ENCODE measurements at places on chromosomes 11 and 22. TPM values are rescaled to one million over a fixed set of nuclear protein-coding genes. Genes with fewer than 3 reads are reported as not detected.

Gene CHRM1
- not detected for total RNA-seq

Gene CRACR2B
- 2.1 TPM for total RNA-seq

Gene PRG3
- not detected for total RNA-seq

Gene C11orf87
- total RNA-seq = 0.09 TPM

Gene OR52I2
- total RNA-seq = not detected

Gene FAR1
- 34.8 TPM for total RNA-seq

Gene ABCC8
- total RNA-seq = under 0.01 TPM

Gene OR5L1
- not detected for total RNA-seq

Gene MEN1
- 25.2 TPM for total RNA-seq

Gene TRIM66
- 8.0 TPM for total RNA-seq

Gene SYT12
- total RNA-seq = not detected

Gene METTL15
- total RNA-seq = 41.1 TPM

DNA sequence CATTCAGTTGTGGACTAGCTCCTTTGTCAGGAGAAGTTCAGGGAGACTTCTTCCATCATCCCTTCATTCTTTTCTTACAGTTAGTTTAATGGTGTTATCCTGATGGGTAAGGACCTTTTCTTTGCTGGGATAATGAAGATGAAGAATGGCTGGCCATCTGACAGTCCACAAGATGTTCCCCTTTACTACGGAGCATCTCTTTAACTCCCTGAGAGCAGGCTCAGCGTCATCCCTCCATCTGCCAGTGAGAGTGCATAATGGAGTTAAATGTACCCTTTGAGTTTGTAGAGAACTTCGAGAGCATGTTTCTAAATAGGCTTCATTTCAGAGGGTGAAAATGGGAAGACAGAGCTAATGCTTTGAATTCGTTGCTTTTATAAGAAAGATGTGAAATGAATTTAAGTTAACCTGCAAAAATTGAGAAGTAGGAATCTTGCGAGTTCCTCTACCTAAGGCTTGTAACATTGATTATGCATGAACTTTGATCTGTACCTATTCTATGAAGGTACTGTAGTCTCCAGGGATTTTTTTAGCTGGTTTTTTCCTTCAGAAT, 1.7 kb downstream of the EP300 start:
- H3K4me1 ChIP-seq = peaks cover 7% of the 10 kb centered on the region
- H3K27ac ChIP-seq = peak overlapping the region; percentile 100
- H3K4me3 ChIP-seq = peak overlapping the region; percentile 91
- DNase-seq = no peak

DNA sequence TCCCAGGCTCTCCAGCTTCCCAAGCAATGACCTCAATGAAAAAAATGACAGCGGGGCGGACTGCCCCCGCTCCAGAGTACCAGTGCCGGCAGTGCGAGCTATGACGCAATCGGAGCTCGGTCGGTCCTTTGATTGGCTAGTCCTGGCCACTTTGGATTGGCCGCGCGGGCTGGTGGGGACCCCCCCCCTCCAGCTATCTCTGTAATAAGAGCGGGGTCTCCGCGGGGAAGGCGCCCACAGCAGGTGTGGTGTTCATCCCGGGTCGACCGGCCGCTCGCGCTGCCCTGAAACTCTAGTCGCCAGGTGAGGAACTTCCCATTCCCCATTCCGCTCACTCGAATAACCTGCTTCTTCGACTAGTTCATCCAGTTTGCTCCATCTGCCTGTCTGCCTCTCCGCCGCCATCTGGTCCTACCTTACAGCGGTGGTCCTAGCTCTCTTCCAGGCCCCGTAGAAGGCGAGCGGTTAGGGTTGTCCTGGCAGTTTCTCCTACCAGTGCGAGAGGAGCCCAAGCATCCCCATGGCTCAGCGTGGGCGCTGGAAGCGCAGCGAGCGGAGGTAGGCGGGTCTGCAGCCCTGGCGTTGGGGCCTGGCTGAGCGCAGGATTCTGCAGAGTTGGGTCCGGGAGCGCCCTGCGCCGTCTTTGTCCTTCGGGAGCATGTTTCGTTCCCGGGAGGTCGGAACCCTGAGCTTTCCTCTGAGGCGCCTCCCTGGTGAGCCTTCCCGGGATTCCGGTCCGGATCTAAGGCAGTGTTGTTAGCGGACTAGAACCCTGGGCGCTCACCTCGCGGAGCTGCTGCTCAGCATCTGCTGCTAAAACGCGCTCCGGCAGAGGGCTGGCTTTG, at the start of gene CALCB:
TSS of gene CALCB (plus strand) at position 233 of the 845 bp plus-strand sequence. CDS start 1,126 bp downstream, outside the sequence.
- no peak within 1 kb of the TSS for H3K4me3 ChIP-seq
- H3K4me1 ChIP-seq = no peaks in the 10 kb centered on the region
- no peak within 1 kb of the TSS for H3K27ac ChIP-seq
- no peaks in the 10 kb centered on the region for H3K36me3 ChIP-seq
- no peaks in the 10 kb centered on the region for H3K27me3 ChIP-seq

GRCh38 chr11:14454861-14455632, 44.6 kb downstream of the COPB1 start:
- no peaks in the 10 kb centered on the region for H3K4me1 ChIP-seq
- H3K27me3 ChIP-seq = no peaks in the 10 kb centered on the region
- no peak for DNase-seq

- no peak for DNase-seq
- no peaks in the 10 kb centered on the region for H3K27me3 ChIP-seq
- no peaks in the 10 kb centered on the region for H3K4me1 ChIP-seq
- H3K27ac ChIP-seq = no peak overlapping the region
- no peaks in the 10 kb centered on the region for H3K36me3 ChIP-seq
- no peak overlapping the region for H3K4me3 ChIP-seq
These were observed 11.3 kb upstream of the P2RY2 start for GRCh38 chr11:73206801-73207200.

- DNase-seq = no peak
- no peaks in the 10 kb centered on the region for H3K4me1 ChIP-seq
- H3K27me3 ChIP-seq = no peaks in the 10 kb centered on the region
- H3K27ac ChIP-seq = no peak overlapping the region
- no peaks in the 10 kb centered on the region for H3K36me3 ChIP-seq
- H3K4me3 ChIP-seq = no peak overlapping the region
These were observed 50.4 kb downstream of the FCHSD2 start for GRCh38 chr11:73091521-73092305.

- H3K4me3 ChIP-seq = peak overlapping the region; percentile 51
- no peak for DNase-seq
- H3K27me3 ChIP-seq = no peaks in the 10 kb centered on the region
- no peaks in the 10 kb centered on the region for H3K4me1 ChIP-seq
- H3K36me3 ChIP-seq = no peaks in the 10 kb centered on the region
- H3K27ac ChIP-seq = peak overlapping the region; percentile 88
These were observed 57.4 kb downstream of the IGLL1 start for GRCh38 chr22:23522623-23523251.

DNA sequence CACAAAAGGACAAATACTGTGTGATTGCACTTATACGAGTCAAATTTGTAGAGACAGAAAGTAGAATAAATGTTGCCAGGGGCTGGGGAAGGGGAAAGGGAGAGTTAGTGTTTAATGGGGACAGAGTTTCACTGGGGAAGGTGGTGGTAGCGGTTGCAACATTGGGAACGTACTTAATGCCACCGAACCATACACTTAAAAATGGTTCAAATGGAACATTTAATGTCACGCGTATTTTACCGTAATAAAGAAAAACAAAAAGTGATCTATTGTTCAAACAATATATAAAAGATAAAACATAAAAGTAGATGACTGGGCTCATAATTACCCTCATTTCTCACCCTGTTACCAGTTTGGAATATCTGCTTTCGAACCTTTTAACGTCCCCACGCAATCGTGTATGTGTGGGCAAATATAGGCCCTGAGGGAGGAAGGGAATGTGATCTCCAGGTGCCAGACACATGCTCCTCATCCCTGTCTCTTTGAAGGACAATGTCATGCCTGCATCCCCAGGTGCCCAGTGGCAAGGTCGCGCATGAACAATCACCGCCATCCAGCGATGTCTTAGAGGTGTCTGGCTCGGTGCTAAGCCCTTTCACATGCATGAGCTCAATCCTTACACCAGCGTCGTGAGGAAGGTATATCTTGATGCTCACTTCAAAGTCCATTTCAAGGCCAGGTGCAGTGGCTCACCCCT, 35.3 kb downstream of the LIF start:
- H3K27me3 ChIP-seq = no peaks in the 10 kb centered on the region
- no peak overlapping the region for H3K4me3 ChIP-seq
- no peak for DNase-seq
- H3K27ac ChIP-seq = no peak overlapping the region
- peaks cover 7% of the 10 kb centered on the region for H3K4me1 ChIP-seq
- H3K36me3 ChIP-seq = no peaks in the 10 kb centered on the region

DNA sequence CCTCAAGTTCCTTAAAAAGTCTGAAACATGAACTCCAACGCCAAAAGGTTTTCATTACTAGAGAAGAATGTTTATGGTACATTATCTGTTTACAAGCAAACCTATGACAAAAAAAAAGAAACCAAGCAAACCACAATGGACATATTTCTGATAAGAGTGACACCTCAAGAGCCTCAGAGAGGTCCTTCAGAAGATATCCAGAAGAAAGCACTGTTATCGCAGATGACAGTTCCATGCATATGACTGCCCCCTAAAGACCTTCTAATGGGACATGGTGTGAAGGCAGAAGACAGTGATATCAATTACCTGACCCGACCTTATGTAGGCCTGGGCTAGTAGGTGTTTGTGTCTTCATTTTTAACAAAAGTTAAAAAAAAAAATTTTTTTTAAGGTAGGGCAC, 3.1 kb downstream of the HDHD5 start:
- no peaks in the 10 kb centered on the region for H3K27me3 ChIP-seq
- H3K4me3 ChIP-seq = no peak overlapping the region
- no peak overlapping the region for H3K27ac ChIP-seq
- H3K4me1 ChIP-seq = no peaks in the 10 kb centered on the region

- no peaks in the 10 kb centered on the region for H3K36me3 ChIP-seq
- DNase-seq = no peak
- H3K4me1 ChIP-seq = no peaks in the 10 kb centered on the region
- no peak overlapping the region for H3K27ac ChIP-seq
- H3K27me3 ChIP-seq = no peaks in the 10 kb centered on the region
These were observed 5.9 kb upstream of the PHF21A start for GRCh38 chr11:46127150-46127638.

- H3K36me3 ChIP-seq = no peaks in the 10 kb centered on the region
- no peak overlapping the region for H3K27ac ChIP-seq
- H3K4me1 ChIP-seq = no peaks in the 10 kb centered on the region
- H3K27me3 ChIP-seq = no peaks in the 10 kb centered on the region
- DNase-seq = no peak
These were observed 224.4 kb upstream of the MTNR1B start for GRCh38 chr11:92744929-92745585.
